Activated CD4-positive, alpha-beta memory T cell treated with anti-CD3 and anti-CD28 coated beads for 36 hours (primary cell): ENCODE measurements at places on chromosomes 7 and 10. TPM values are rescaled to one million over a fixed set of nuclear protein-coding genes. Genes with fewer than 3 reads are reported as not detected.

GRID2IP gene
- total RNA-seq, result 0.21 TPM

- DNase-seq, result no peak
Observed at GRCh38 chr10:103786020-103786419, 69.4 kb downstream of the SH3PXD2A start.

- DNase-seq, result no peak
Observed at GRCh38 chr7:155791836-155792235, 20.4 kb downstream of the SHH start.

DNA sequence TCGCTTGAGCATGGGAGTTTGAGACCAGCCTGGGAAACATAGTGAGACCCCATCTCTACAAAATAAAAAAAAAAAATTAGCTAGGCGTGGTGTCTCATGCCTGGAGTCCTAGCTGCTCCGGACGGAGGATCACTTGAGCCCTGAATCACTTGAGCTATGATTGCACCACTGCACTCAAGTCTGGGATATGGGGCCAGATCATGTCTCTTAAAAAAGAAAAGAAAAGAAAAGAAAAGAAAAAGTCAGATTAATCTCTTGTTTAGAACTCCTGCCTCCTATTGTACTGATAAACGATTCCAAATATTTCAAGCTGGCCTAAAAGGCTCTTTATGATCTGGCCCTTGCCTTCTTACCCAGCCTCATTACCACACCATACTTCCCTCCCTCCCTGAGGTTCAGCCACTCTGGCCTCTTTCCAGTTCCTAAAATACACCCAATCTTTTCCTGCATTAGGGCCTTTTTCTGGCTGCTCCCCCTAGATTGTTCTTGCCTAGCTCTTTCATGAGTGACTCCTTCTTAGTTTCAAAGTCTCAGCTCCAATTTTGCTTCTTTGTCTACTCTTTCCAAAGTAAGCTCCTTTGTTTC, 41.7 kb downstream of the VCL start:
- DNase-seq, result no peak

- DNase-seq, result no peak
Observed at GRCh38 chr7:27302590-27302989, 60.0 kb downstream of the EVX1 start.

- no peak for DNase-seq
Observed at GRCh38 chr7:35605760-35606159, 89.2 kb downstream of the HERPUD2 start.

- no peak for DNase-seq
Observed at GRCh38 chr10:6977398-6978186, 397.5 kb upstream of the PRKCQ start.

DNA sequence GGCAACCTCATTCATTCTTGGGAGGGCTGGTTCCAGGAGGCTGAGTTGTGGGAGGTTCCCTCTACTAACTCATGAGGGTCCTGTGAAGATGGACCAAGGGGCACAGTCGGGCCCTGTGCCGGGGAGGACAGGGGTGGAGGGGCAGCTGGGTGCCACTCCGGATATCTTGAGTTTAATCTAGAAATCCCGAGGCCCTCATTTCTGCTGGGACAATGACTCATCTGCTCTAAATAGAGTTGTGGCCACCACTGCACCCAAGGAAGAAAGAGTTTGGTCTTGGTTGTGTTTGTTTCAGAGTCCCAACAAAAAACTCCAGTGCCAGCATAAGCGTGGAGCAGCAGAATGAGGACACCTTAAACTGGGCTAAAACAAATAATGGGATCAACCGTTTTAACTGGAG, 82.4 kb downstream of the EBF3 start:
- DNase-seq, result no peak

- DNase-seq, result no peak
Observed at GRCh38 chr10:64726466-64726865, 1205.3 kb downstream of the REEP3 start.

FAM237B gene
- total RNA-seq, result not detected

DNA sequence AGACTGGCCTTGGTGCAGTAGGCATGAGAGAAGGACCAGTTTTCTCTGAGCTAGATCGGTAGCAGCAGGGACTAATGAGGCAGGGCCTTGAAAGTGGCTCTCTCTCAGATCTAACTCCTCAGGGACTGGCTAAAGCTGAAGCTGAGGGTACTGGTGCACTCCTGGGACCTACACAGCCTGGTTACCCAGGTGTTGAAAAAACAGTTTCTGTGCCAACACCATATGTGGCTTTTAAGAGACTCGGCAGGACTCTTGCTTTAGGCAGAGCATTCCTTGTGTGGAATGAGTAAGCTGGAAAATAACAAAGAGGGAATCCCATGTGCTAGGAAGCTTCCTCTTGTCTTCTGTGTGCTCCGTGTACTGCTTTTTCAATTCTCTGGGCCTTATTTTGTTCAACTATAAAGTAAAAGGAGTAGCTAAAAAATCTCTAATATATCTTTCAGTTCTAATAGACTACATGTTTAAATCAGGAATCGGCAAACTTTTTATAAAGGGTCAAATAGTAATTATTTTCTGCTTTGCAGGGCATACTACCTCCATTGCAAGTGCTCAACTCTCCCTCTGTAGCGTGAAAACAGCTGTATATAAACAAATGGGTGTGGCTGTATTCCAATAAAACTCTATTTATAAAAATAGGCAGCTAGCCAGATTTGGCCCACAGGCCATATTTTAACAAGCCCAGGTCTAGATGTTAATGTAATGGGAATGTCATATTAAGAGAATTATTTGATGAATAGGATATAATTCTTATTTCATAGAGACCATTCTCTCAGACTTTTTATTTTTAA, 186.1 kb upstream of the KAT6B start:
- DNase-seq, result no peak

DNA sequence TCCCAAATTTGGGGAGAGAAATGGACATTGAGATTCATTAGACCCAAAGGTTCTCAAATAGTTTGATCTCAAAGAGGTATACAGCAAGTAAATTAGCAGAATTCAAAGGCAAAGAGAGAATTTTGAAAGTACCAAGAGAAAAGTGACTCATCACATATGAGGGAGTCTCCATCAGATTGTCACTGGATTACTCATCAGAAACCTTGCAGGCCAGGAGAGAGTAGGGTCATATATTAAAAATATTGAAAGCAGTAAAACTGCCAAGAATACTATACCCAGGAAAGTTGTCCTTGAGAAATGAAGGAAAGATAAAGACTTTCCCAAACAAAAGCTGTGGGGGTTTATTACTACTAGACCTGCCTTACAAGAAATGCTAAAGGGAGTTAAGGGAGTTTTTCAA, 140.6 kb downstream of the TMEM168 start:
- DNase-seq, result no peak

CLRN3 gene
- not detected for total RNA-seq

DNA sequence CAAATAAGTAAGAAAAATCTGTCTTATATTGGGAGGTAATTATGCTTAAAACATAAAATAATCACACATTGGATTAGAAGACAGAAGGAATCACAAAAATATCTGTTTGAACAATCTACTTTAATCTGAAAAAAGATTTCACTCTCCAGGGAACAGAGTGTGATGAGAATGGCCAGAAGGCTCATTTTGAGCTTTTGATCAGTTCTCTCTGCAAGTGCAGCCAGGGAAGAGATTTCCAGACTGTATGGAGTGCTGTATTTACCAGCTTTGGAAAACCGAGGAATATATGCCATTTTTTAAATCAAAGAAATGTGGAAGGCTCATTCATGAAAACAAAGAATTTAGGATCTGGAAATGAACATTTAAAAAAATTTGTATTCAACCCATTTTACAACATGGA, 83.0 kb upstream of the WAC start:
- no peak for DNase-seq

SCRN1 gene
- 2.1 TPM for total RNA-seq

DNA sequence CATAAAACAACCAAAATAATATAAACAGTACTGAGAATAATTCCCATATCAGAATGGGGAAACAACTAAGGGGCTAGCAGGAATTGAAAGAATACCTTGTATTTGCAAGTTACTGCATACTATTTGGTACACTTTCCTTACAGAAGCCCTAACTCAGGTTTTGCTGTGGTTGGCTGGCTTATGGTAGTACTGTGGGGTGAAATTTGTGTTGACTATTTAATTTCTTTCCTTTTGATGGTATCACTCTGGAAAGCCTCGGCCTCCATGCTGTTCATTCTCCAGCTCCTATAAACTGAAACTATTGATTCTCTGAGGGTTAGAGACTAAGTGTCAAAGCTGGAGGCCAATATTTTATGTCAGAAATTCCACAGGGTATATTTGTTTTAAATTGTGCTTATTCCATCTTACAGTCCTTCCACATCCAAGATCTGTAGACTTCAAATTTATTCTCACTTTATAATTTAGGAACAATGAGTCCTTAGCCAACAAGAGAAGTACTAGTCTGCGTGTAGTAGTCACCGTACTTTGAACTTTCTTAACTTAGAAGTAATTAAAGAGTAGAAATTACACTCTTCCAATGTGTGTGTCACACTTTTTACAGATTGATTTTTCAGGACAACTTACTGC, 13.4 kb downstream of the SKIDA1 start:
- no peak for DNase-seq

TYW1 gene
- 15.0 TPM for total RNA-seq

GRCh38 chr7:140675726-140676125, 3.0 kb downstream of the ADCK2 start:
- DNase-seq, result no peak

DNA sequence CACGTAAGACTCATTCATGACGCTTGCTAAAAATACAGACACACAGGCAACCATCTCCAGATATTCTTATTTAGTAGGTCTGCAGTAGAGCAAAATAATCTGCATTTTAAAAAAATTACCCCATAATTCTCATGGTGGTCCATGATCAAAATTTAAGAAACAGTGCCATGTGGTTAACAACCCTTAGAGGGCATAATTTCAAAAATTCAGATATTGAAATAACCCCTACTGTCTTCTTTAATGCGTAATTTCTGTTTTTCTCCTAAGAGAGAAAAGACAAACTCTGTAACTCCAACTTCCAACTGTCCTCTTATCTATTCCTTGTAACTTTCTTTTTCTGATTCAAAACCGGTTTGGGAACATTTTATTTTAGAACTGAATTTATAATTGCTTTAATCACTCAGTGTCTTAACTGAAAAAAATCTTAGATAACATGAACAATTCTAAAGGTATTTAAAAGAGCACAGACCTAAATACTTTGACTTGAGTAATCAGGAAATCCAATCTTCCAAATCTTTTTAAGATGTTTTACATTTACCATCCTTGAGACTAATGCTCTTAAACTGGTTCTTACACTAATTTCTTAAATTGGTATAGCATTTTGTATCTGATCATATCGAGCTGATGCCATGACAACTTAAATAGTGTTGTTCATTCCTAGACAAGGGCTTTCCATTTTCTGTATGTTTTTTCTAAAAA, 148.0 kb downstream of the GALNT11 start:
- DNase-seq, result no peak

GRCh38 chr7:102169651-102170392, 116.8 kb upstream of the SH2B2 start:
- no peak for DNase-seq

GRCh38 chr7:156117542-156118247, 305.4 kb upstream of the SHH start:
- no peak for DNase-seq

ZNF736 gene
- total RNA-seq, result 23.6 TPM

DNA sequence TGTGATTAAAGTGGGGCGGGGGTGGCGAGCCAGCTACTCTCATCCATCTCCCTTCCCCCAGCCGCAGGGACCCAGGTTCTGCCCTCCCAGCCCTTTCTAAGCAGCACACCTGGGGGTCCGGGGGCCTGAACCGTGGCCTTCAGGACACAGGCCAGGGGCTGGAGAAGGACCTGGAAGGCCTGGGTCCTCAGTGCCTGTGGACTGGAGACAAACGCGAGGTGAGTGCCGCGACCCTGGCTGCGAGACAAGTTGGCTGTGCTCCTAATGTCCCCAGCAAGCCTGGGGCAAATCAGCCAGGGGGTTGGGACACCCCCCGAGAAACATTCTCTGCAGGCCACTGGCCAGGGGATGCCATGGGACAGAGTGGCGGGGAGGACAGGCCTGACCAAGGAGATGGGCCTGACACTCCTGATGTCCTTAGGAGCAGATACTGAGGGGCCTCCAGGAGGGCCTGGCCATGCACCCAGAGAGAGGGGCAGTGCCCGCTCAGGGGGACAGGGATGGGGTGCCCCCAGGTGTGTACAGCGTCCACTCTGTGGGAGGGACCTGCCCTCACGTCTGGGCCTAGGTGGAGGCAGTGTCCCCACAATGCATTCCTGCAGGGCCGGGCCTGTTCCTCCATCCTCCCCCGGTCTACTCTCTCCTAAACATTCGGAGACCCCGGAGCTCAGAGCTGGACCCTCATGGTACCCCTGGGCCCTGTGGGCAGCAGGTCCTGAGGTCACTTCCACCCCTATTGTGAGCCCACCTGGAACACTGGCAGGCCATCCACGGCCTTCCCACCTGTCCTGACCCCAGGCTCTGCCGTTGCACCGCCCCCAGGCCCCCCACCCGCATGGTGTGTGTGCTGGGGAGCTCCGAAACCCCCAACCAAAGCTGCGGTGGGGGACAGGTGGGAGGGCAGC, 13.1 kb downstream of the BRAT1 start:
- DNase-seq, result no peak

GFRA1 gene
- total RNA-seq, result not detected

GRCh38 chr7:15891151-15891881, 204.8 kb upstream of the MEOX2 start:
- DNase-seq, result no peak

DNA sequence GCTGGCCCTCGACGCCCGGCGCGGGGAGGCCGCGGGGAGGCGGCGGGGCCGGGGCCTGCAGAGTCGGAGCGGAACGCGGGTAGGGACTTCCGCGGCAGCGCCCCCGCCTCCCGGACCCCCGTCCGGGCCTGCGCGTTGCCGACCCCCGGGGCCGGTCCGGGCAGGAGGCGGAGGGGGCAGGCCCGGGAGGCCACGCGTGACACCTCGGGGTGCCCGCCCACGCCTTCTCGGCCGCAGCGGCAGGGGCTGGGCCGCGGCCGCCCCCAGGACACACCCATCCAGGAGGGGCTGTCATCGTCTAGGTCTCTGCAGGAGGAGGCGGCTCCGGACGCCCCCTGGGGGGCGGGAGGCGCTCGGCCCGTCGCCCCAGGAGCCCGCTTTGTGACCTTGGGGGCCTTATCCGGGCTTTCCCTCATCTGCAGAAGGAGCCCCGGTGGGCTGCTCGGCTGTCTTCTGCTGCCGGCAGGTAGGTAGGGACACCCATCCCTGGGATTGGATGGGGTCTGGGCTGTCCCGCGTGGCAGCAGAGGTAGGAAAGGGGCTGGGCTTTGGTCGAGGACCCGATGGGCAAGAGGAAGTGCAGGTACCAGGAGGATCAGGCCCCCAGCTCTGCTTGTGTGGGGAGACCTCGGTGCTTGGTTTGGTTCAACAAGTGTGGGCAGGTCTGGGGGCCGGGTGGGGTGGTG, 569 bp downstream of the ZNF316 start:
- peak; percentile 64 for DNase-seq
